ENCODE measurements at places on chromosomes 7 and 10.
A peak's percentile ranks its signal among the peaks of the same experiment; 100 is the strongest.

- no peaks in the 10 kb centered on the region for H3K4me1 ChIP-seq
- no peak for DNase-seq
- H3K27ac ChIP-seq: no peak overlapping the region
- H3K27me3 ChIP-seq: peaks cover 57% of the 10 kb centered on the region
These were observed 60.3 kb downstream of the MINPP1 start for GRCh38 chr10:87565010-87565409.

- H3K27ac ChIP-seq: no peak overlapping the region
- no peaks in the 10 kb centered on the region for H3K4me1 ChIP-seq
- no peak overlapping the region for H3K4me3 ChIP-seq
- DNase-seq: no peak
- no peaks in the 10 kb centered on the region for H3K36me3 ChIP-seq
- no peaks in the 10 kb centered on the region for H3K27me3 ChIP-seq
These were observed 150.6 kb downstream of the CDH23 start for GRCh38 chr10:71547312-71547711.

DNA sequence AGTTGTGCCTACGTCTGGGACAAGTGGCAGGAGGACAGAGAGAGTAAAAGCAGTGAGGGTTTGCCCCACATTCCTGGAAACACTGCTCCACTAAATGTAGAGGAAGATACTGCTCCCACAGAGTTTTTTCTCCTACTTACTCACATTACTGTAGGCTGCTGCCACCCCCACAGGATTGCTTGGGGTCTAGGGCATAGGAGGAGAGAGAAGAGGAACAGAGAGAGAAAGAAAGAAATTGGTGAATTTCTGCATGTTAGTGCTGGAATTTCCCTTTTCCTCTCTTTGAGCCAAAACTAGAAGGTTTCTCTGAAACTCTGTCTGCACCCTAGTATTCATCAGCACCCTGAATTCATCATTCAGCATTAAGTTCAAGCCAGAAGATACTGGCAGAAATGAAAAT is 397.9 kb downstream of the INHBA start:
- no peaks in the 10 kb centered on the region for H3K36me3 ChIP-seq

GRCh38 chr7:158834878-158835784 is 5.8 kb upstream of the ESYT2 start:
- no peaks in the 10 kb centered on the region for H3K27me3 ChIP-seq
- H3K27ac ChIP-seq: no peak overlapping the region
- H3K4me1 ChIP-seq: no peaks in the 10 kb centered on the region
- no peak for DNase-seq
- H3K36me3 ChIP-seq: peaks cover 7% of the 10 kb centered on the region

DNA sequence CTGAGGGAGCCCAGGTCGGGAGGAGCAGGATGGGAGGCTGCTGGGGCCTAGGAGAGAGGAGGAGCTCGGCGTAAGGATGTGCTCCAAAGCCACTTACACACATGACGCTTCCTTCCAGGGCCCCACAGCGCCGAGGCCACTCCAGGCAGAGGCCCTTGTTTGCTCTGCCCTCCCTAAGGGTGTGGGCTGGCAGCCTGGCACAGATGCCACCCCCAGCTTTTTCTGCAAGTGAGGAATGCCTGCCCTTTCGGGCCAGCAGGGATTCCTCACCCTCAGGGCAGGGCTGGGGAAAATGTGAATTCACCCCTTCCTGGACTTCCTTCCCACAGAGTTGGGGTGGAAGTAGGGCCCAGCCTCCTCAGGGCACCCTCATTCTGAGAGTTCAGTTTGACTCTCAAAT is 5.6 kb upstream of the AQP1 start:
- H3K4me1 ChIP-seq: no peaks in the 10 kb centered on the region
- no peaks in the 10 kb centered on the region for H3K27me3 ChIP-seq
- H3K4me3 ChIP-seq: no peak overlapping the region

DNA sequence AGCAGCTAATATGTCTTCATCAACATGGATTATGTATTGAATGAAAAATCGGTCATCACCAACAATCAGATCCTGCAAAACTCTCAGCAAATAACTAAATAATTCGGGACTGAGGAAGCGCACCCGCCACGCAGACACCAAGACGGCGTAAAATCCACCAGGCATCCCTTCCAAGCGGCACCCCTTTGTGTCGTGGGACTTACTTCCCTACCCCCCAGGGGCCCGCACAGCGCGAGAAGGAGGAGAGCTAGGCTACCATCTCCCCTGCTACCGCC is 721 bp downstream of the ARL3 start:
- peaks cover 12% of the 10 kb centered on the region for H3K36me3 ChIP-seq
- H3K4me1 ChIP-seq: peaks cover 42% of the 10 kb centered on the region
- peak overlapping the region; percentile 97 for H3K4me3 ChIP-seq
- DNase-seq: no peak

Measured in central memory CD8-positive, alpha-beta T cell (primary cell).